CD8-positive, alpha-beta memory T cell (primary cell): ENCODE measurements at places on chromosomes 11 and 22. TPM values are rescaled to one million over a fixed set of nuclear protein-coding genes. Genes with fewer than 3 reads are reported as not detected.

- H3K36me3 ChIP-seq: no peaks in the 10 kb centered on the region
- no peak for DNase-seq
- H3K4me3 ChIP-seq: no peak overlapping the region
- H3K4me1 ChIP-seq: no peaks in the 10 kb centered on the region
- no peaks in the 10 kb centered on the region for H3K27me3 ChIP-seq
These were observed 452.3 kb downstream of the KCNA4 start for GRCh38 chr11:29564486-29564885.

DNA sequence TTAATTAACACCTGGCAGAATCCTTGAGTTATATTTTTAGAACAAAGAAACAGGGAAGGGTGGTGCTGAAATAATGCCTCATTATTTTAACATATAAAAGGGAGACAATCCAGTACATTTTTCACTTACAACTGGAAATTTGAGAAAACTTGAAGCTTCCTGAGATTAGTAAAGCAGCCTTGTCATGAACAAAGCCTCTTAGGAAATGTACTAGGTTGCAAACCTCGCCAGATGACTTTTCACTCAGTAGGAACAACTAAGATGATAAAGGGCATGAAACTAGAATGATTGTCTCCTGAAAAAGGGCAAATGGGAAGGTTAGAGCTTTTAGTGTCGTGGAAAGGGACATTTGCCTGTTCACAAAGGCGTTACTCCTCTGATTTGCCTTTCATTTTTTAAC, 289.6 kb downstream of the ETS1 start:
- H3K4me1 ChIP-seq: peaks cover 95% of the 10 kb centered on the region
- H3K27me3 ChIP-seq: no peaks in the 10 kb centered on the region
- H3K4me3 ChIP-seq: no peak overlapping the region

GRCh38 chr11:44559207-44559939, 6.1 kb upstream of the CD82 start:
- no peak overlapping the region for H3K4me3 ChIP-seq
- DNase-seq: no peak
- H3K27ac ChIP-seq: no peak overlapping the region
- H3K36me3 ChIP-seq: no peaks in the 10 kb centered on the region

DNA sequence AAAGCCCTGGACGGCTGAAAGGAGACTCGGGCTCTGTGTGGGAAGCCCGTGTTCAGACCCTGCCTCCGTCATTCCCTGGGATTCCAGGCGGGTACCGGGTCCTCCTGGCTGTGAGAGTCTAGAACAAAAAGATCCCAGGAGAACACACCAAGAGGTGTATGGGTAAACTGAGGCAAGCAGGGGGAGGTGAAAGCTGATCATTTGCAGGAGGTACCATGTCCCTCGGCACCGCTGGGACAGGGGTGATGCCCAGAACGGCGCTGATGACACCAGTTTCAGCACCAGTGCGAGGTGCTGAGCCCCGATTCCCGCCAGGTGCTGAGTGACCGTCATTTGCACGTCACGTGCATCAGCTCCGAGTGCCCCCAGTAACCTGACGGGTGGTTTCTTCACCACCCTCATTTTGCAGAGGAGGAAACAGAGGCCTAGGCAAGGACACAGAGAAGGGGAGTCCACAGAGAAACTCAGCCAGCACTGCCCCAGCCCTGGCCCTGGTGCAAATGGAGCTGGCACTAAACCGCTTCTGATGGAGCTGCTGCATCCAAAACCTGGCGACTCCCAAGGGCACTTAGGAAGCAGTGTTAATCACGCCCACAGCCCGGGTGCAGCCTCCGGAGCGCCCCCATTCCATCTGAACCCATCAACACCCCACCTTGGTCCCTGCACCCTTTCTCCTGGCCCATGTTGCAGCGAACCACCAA, 16.8 kb downstream of the MACROD1 start:
- no peaks in the 10 kb centered on the region for H3K36me3 ChIP-seq
- H3K4me1 ChIP-seq: no peaks in the 10 kb centered on the region
- H3K4me3 ChIP-seq: no peak overlapping the region
- no peaks in the 10 kb centered on the region for H3K27me3 ChIP-seq
- no peak overlapping the region for H3K27ac ChIP-seq

DNA sequence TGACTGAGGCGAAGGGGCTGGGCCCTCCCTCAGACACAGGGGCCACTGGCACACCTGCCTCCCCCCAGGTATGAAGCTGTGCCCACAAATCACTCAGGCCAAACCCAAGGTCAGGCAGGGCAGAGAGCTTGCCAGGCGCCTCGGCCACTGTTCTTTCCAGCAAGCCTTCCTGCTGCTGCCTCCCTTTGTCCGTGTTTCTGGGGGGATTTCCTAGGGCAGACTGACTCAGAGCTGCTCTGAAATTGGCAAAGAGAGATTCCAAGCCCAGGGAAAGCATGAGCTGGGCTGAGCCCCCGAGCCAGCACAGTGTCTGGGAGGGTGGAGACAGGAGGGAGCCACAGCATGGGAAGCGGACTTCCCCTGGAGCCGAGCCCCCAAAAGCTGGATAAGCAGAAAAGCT, 33.2 kb downstream of the PPP2R1B start:
- no peaks in the 10 kb centered on the region for H3K36me3 ChIP-seq
- no peaks in the 10 kb centered on the region for H3K4me1 ChIP-seq
- H3K27me3 ChIP-seq: no peaks in the 10 kb centered on the region
- H3K27ac ChIP-seq: no peak overlapping the region

DNA sequence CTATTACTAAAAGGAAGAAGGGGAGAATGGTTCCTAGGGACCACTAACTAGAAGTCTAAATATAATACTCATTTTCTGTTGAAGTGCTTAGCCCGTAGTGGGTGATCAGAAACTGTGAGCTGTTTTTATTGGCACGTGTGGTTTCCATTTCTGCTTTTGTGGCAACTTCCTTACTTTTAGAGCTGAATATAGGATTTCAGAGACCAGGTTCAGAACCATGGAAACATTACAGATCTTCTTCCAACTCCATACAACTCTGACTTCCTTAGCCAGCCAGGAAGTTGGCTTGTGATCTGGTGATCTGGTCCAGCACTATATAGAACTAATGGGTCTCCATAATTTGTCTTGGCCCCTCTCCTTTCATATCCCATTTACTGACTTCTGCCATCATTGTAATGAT, 2.6 kb upstream of the ME3 start:
- no peak for DNase-seq
- no peak overlapping the region for H3K27ac ChIP-seq
- no peaks in the 10 kb centered on the region for H3K27me3 ChIP-seq
- H3K36me3 ChIP-seq: no peaks in the 10 kb centered on the region
- H3K4me3 ChIP-seq: no peak overlapping the region

GRCh38 chr11:125564357-125564756, 4.9 kb upstream of the EI24 start:
- no peak for DNase-seq
- no peaks in the 10 kb centered on the region for H3K4me1 ChIP-seq
- no peaks in the 10 kb centered on the region for H3K27me3 ChIP-seq
- no peak overlapping the region for H3K27ac ChIP-seq
- H3K36me3 ChIP-seq: no peaks in the 10 kb centered on the region
- H3K4me3 ChIP-seq: no peak overlapping the region

DNA sequence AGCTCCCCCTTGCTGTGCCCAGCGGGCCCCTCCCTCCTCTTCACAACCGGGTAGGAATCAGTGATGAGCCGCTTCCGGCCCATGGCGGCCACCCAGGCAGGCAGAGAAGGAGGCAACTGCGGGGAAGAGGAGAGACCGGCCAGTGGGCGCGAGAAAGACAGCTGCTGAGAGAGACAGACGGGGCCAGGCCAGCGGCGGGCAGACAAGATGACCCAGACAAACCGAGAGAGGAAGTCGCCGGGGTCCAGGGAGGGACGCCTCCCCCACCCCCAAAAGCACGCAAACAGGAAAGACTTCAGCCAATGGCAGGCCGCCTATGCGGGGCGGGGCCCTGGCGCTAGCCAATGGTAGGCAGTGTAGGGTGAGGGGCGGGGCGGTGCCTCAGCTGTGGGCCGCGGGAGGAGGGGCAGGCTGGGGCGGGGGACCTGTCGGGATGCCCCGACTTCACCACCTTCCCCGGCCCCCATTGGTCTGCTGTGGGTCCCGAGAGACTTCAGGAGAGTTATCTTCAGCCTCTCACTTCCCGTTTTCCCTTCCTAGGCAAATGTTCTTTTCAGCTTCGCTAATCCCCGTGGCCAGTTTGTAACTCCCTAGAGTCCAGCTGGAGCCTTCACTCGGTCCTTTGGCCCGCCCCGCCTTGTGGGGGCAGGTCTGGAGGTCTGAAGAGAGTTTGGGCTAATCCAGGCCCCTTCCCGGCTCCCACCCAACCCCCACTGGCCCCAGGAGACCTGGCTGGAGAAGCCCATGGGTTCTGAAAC, at the start of gene POLD4:
POLD4 (minus strand) TSS at position 230 of the 758 bp plus-strand sequence; CDS start at position 83, 147 bp downstream.
- H3K27me3 ChIP-seq: no peaks in the 10 kb centered on the region
- no peaks in the 10 kb centered on the region for H3K36me3 ChIP-seq
- peak within 1 kb of the TSS; percentile 96 for H3K4me3 ChIP-seq
- peak; percentile 97 for DNase-seq

DNA sequence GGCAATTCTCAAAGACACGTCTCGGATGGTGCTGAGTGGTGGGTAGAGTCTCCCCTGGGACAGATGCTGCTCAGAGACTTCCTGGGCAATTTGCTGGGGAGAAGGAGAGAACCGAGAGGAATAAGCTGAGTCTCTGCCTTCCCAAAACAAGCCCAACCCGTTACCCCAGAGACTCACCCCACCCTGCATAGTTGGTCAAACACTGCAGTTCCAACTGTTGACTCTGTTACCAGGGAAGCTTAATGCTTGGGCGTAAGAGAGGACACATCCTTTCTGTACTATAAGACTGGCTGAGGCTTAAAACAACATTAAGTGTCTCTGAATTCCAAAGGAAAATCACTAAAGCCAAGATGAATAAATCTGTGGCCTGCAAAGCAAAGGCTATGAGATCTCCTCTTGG, 68.1 kb downstream of the CCDC81 start:
- H3K4me1 ChIP-seq: no peaks in the 10 kb centered on the region
- H3K27ac ChIP-seq: no peak overlapping the region
- H3K4me3 ChIP-seq: no peak overlapping the region
- no peaks in the 10 kb centered on the region for H3K36me3 ChIP-seq

SYTL2 gene
- 52.3 TPM for polyA plus RNA-seq

DNA sequence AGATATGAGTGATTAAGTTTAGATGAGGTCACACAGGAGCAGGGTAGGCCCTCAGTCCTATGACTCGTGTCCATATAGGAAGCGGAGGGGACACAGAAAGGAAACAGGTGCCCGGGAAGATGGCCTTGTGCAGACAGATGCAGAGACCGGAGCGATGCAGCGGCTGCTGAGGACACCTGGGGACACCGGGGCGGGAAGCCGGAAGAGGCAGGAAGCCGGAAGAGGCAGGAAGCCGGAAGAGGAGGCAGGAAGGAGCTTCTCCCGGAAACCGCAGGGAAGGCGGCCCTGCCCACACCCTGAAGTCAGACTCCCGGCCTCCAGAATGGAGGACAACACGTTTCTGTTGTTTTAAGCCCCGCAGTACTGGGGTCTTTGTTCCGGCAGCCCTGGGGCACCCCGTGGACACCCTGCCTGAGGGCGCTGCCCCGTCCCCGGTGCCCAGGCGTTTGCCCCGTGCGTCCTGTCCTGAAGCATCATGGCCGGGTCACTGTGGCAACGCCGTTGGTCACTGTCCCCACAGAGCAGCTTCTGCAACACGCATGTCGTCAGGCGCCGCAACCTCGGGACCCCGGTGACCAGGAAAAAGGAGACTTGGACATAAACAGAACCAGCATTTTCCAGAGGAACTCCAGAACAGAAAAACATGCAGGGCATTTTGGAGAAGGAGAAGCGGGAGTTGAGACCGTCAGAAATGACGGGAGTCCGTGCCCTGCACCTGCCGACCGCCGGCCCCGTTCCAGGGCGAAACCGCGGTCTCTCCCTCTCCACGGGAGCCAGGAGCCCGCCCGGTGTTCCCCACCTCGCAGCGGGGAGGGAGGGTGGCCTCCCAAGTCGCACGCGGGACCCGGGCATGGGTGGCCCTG, 103.4 kb downstream of the BRD1 start:
- peaks cover 7% of the 10 kb centered on the region for H3K4me1 ChIP-seq
- H3K4me3 ChIP-seq: peak overlapping the region; percentile 68
- peaks cover 14% of the 10 kb centered on the region for H3K27me3 ChIP-seq
- no peak overlapping the region for H3K27ac ChIP-seq
- no peaks in the 10 kb centered on the region for H3K36me3 ChIP-seq

- H3K36me3 ChIP-seq: no peaks in the 10 kb centered on the region
- no peak overlapping the region for H3K27ac ChIP-seq
- H3K4me1 ChIP-seq: no peaks in the 10 kb centered on the region
- H3K4me3 ChIP-seq: no peak overlapping the region
These were observed 52.0 kb downstream of the RELT start for GRCh38 chr11:73428227-73428626.

DNA sequence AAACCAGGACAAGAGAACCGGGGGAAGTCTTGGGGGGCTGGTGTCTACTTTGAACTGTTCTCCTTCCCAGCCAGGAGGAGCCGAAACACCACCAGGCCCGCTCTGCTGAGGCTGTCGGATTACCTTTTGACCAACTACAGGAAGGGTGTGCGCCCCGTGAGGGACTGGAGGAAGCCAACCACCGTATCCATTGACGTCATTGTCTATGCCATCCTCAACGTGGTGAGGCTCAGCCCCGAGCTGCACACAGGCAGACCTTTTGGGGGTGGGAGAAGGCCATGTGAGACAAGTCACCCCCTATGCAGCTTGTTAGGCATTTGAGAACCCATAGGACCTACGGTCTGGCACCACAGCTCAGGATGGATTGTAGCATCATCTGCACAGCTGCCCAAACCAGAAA, 2.8 kb downstream of the HTR3A start:
- no peaks in the 10 kb centered on the region for H3K36me3 ChIP-seq
- DNase-seq: no peak
- H3K27ac ChIP-seq: no peak overlapping the region
- no peaks in the 10 kb centered on the region for H3K27me3 ChIP-seq
- H3K4me3 ChIP-seq: no peak overlapping the region

DNA sequence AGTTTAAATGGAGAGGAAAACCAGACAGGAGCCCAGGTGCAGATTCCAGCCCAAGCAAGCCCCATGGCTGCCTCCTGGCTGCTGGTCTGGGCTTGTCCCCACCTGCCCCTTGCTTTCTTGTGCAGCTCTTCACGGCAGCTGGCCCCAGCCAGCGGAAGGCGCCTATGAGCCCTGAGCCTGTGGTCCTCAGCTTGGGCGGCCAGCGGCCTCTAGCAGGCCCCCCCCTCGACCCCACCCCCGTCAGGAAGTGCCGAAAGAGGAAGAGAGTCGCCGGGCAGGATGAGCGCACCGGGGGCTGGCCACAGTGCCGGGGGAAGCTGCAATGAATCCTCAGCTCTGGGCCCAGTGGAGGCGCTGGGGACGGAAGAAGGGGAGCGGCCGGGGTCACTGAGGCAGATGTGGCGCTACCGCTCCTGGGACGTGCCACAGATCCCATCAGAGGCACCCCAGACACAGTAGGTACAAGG, 2.1 kb upstream of the DGKZ start:
- H3K4me1 ChIP-seq: peaks cover 71% of the 10 kb centered on the region
- H3K36me3 ChIP-seq: no peaks in the 10 kb centered on the region
- H3K27ac ChIP-seq: peak overlapping the region; percentile 20
- H3K4me3 ChIP-seq: peak overlapping the region; percentile 76
- H3K27me3 ChIP-seq: no peaks in the 10 kb centered on the region

DNA sequence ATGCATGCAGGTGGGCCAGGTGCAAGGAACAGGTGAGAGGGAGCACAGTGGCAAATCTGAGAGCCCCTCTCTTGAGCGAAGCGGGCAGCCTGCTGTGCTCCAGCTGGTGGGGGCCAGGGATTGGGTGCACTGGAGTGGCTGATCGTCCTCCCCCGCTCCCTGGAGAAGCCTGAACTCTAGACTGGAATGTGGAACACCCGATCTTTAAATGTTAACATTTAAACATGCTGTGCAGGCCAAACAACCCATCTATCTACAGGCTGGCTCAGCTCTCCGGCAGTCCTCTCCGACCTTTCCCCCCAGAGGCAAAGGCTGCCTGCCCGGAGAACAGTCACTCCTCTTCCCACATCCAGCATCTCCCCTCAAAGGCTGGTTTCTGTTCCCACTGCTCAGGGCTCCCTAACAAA, 5.1 kb downstream of the MRGPRF start:
- H3K27me3 ChIP-seq: peaks cover 9% of the 10 kb centered on the region
- H3K36me3 ChIP-seq: no peaks in the 10 kb centered on the region
- no peak overlapping the region for H3K27ac ChIP-seq
- no peak for DNase-seq

ELFN2 gene
- 0.02 TPM for polyA plus RNA-seq
